ENCODE measurements at places on chromosomes 13 and 19.

- DNase-seq, result no peak
These were observed 113.2 kb upstream of the SOX21 start for GRCh38 chr13:94825507-94825906.

GRCh38 chr13:111110054-111110453 is 5.1 kb upstream of the ARHGEF7 start:
- DNase-seq, result no peak

GRCh38 chr13:31764556-31764955 is 25.2 kb downstream of the RXFP2 start:
- DNase-seq, result no peak

GRCh38 chr19:49559443-49559842 is 20.9 kb downstream of the NOSIP start:
- no peak for DNase-seq

Data from activated naive CD4-positive, alpha-beta T cell (primary cell).